ENCODE measurements at places on chromosomes 4 and X.
A peak's percentile ranks its signal among the peaks of the same experiment; 100 is the strongest.

DNA sequence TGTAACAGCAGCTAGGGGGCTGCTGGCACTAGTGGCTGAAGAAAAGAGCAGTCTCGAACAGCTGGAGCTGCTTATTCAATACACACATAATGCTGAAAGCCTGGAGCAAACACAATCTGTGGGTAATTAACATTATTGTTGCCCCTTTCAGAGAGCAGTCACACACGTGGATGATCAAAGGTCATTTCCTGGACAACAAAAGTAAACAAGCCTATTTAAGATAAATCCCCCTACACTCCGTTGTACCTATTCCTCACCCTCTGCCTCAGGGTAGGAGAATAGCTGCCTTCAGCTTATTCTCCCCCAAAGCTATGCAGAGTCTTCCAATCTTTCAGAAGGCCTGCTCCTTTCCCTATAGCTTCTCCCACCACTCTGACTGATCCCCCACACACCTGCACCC, 803.9 kb downstream of the C4orf33 start:
- no peak overlapping the region for H3K4me3 ChIP-seq
- H3K27ac ChIP-seq, result no peak overlapping the region
- DNase-seq, result no peak
- no peaks in the 10 kb centered on the region for H3K36me3 ChIP-seq
- H3K27me3 ChIP-seq, result no peaks in the 10 kb centered on the region

GRCh38 chr4:120659616-120660170, 262.8 kb downstream of the PRDM5 start:
- H3K36me3 ChIP-seq, result no peaks in the 10 kb centered on the region
- DNase-seq, result no peak
- no peaks in the 10 kb centered on the region for H3K4me1 ChIP-seq
- H3K27ac ChIP-seq, result no peak overlapping the region
- no peak overlapping the region for H3K4me3 ChIP-seq

- H3K27ac ChIP-seq, result no peak overlapping the region
- H3K4me1 ChIP-seq, result no peaks in the 10 kb centered on the region
- H3K4me3 ChIP-seq, result no peak overlapping the region
- peaks cover 62% of the 10 kb centered on the region for H3K27me3 ChIP-seq
- DNase-seq, result no peak
- H3K36me3 ChIP-seq, result peaks cover 5% of the 10 kb centered on the region
These were observed 25.5 kb downstream of the CHST7 start for GRCh38 chrX:46599051-46599560.

DNA sequence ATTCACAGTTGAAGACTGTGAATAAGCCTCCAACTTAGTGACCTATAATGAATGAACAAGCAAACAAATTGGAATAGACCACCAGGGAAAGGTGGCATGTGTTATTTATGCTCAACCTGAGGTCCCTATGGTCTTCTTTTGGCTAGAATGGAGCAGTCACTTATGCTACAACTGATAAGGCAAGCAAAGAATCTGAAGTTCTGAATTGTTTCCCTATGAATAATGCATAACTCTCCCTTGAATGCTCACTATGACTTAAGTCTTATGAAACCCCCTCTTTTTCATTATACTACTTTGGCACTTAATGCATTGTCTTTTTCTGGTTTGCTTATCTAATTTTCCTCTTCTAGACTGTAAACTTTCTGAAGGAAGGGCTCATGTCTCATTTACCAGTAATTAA, 2.6 kb downstream of the GIMD1 start:
- DNase-seq, result no peak
- H3K4me1 ChIP-seq, result peaks cover 12% of the 10 kb centered on the region
- no peak overlapping the region for H3K4me3 ChIP-seq

DNA sequence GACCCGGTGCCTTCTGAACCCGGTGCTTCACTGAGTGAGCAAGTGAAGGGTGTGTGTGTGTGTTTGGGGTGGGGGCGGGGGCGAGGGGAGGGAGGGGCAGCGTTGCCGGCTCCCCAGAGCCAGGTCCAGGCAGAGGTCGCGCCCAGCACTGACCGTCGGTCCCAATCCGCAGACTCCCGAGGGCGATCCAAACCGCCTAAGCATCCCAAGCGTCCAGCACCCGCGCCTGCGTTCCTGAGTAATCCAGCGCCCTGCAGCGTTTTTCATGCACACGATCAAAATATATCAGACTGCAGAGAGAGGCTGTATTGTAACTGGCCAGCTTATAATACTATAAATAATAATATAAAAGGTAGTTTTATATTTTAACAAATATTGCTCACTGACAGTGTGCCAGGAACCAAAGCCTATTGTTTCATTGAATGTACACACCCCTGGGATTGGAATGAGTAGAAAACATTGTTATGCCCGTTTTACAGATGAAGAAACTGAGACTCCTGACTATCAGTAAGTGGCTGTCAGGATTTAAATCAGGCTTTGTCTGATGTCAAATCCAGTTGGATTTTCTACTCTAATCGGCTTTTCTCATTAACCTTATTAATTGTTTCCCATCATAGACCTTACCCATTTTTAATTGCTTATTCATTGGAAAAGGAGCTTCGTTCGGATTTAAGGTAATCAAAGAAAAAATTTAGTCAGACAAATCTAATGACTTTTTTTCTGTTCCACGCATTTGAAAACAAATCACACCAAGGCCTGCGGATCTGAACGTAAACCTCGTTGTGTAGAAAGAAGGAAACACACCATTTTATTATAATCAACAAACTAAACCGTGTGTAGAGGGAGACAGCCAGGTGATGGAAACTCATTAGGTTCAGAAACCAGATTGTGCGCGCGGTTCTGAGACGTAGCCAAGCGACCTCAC, 4.0 kb upstream of the NKX3-2 start:
- DNase-seq, result peak; percentile 6
- no peaks in the 10 kb centered on the region for H3K36me3 ChIP-seq

DNA sequence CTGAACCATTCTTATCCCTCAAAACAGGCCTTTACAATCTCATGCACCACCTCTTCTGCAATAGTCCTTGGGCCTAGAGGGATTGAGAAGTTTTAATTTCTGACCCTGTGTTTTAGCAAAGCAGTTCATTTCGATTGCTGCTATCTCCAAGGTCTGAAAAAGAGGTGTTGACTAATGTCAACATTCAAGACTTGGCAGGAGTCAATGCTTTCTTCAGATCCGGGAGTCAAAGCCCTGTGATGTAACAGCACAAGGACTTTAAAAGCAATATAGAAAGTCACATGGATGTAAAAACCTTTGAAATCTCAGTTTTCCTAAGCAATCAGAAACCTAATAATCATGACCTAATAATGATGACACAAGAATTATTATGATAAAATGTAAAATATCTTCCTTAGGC, 133.8 kb downstream of the ADAM29 start:
- peak; percentile 23 for DNase-seq
- no peak overlapping the region for H3K4me3 ChIP-seq
- H3K36me3 ChIP-seq, result no peaks in the 10 kb centered on the region
- no peaks in the 10 kb centered on the region for H3K4me1 ChIP-seq
- no peak overlapping the region for H3K27ac ChIP-seq

- H3K27me3 ChIP-seq, result no peaks in the 10 kb centered on the region
- no peak overlapping the region for H3K4me3 ChIP-seq
- no peaks in the 10 kb centered on the region for H3K36me3 ChIP-seq
These were observed 120.2 kb downstream of the INPP4B start for GRCh38 chr4:142725886-142726285.

- H3K4me3 ChIP-seq, result no peak overlapping the region
- no peaks in the 10 kb centered on the region for H3K36me3 ChIP-seq
- DNase-seq, result no peak
- no peak overlapping the region for H3K27ac ChIP-seq
These were observed 59.6 kb upstream of the CASK start for GRCh38 chrX:41982953-41983352.

GRCh38 chrX:39397561-39398199, 596.4 kb downstream of the MID1IP1 start:
- peaks cover 75% of the 10 kb centered on the region for H3K27me3 ChIP-seq
- no peaks in the 10 kb centered on the region for H3K4me1 ChIP-seq
- no peak overlapping the region for H3K4me3 ChIP-seq
- no peak overlapping the region for H3K27ac ChIP-seq
- DNase-seq, result no peak

GRCh38 chr4:38752372-38752940, 30.3 kb downstream of the TLR10 start:
- no peaks in the 10 kb centered on the region for H3K4me1 ChIP-seq
- H3K27me3 ChIP-seq, result no peaks in the 10 kb centered on the region
- no peaks in the 10 kb centered on the region for H3K36me3 ChIP-seq
- no peak overlapping the region for H3K27ac ChIP-seq

Data from MCF 10A (cell line).